ENCODE measurements at places on chromosomes 5 and 9.

GRCh38 chr5:123882965-123883345, 371.0 kb downstream of the CSNK1G3 start:
- DNase-seq = no peak

- no peak for DNase-seq
Observed at GRCh38 chr9:124254261-124254682, 3.5 kb upstream of the NEK6 start.

DNA sequence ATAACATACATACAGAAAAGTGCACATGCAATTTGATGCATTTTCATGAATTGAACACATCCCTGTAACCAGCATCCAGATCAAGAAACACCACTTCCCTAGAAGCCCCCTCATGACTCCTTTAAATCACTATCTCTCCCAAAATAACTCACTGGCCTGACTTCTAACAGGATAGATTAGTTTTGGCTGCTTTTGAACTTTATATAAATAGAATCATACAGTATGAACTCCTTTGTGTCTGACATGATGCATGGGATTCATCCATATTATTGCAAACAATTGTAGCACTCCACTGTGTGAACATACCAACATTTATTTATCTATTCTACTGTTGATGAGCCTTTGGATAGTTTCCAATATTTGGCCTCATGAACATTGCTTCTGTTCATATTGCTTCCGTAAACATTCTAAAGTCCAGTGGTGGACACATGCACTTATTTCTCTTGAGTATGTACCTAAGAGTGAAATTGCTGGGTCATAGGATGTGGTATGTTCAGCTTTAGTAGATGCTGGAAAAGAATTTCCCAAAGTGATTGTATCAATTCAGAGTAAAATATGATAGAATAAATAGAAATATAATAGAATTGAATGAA, 148.7 kb upstream of the GDNF start:
- no peak for DNase-seq

GRCh38 chr9:120710110-120710981, 3.9 kb downstream of the MEGF9 start:
- DNase-seq = no peak

- no peak for DNase-seq
Observed at GRCh38 chr9:7118633-7119032, 360.9 kb downstream of the KDM4C start.

GRCh38 chr5:81189875-81190498, 43.1 kb upstream of the CKMT2 start:
- no peak for DNase-seq

GRCh38 chr5:132262882-132263547, 5.5 kb downstream of the PDLIM4 start:
- no peak for DNase-seq

DNA sequence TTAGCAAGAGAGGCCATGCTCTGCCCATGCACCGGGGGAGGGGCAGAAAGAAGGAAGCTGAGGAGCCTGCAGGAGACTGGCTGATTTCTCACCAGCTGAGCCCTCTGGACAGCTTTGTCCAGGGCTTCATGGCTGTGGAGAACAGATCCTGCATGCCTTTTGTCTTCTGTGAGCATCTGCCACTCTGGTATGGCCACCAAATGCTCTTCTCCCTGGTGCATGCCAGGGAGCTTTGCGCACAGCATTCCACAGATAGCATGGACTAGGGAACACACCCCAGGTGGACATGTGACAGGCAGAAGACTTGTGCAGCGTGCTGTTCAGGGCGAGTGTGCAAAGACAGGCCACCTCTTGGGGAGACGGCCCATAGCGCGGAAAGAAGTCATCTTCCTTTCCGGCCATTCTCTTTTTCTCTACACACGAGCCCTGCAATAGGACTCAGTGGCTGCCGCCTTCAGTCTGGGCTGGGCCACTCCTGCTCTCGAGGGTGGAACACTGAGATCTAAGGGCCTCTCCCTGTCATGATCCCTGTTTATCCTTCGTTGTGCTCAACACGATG, 56.7 kb downstream of the GADD45G start:
- DNase-seq = no peak

- DNase-seq = no peak
Observed at GRCh38 chr5:177097016-177097985, 10.6 kb downstream of the FGFR4 start.
